ENCODE measurements at places on chromosomes 12 and 14.

GRCh38 chr12:82688596-82688995 is 1.9 kb downstream of the TMTC2 start:
- DNase-seq = no peak

DNA sequence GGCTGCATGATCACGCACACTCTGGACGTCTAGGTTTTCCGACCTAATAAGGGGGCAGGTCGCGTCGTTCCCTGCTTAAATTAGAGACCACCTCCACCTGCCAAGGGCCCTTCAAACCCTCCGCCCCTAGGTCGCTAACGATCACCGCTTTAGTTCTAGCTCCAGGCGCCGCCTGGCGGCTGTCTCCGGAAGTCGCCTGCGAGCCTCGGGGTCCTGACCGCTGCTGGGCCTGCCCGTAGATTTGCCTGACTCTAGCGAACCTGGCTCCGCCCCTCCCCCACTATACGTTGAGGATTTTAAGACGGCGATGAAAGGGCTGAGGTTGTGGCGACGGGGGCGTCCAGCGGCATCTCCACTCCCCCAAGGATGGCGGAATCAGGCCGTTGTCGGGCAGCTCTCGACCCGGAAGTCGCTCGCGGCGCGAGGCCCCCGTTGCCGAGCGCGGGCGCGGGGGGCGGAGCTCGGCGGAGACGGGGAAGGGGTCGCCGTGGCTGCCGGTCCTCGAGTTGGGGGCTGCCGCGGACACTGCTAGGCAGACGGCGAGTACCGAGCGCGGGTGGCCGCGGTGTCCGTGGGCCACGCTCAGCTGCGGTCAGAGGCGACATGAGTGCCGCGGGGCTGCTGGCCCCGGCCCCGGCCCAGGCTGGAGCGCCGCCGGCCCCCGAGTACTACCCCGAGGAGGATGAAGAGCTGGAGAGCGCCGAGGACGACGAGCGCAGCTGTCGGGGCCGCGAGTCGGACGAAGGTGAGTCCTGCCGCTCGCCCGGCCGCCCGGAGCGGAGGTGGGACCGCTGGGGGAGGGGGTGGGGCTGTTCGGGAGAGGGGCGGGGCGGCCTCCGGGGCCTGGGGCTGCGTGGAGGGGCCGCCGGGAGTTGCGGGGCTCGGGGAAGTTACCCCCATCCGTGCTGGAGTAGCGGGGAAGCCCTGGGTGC is at the start of gene SUDS3:
SUDS3 (plus strand) TSS at position 467 of the 932 bp plus-strand sequence; CDS start at position 604, 137 bp downstream.
- DNase-seq = peak; percentile 81

- DNase-seq = peak; percentile 56
These were observed 64.1 kb upstream of the PPP4R3A start for GRCh38 chr14:91573894-91574837.

GRCh38 chr12:20494851-20495250 is 126.5 kb downstream of the PDE3A start:
- no peak for DNase-seq

DNA sequence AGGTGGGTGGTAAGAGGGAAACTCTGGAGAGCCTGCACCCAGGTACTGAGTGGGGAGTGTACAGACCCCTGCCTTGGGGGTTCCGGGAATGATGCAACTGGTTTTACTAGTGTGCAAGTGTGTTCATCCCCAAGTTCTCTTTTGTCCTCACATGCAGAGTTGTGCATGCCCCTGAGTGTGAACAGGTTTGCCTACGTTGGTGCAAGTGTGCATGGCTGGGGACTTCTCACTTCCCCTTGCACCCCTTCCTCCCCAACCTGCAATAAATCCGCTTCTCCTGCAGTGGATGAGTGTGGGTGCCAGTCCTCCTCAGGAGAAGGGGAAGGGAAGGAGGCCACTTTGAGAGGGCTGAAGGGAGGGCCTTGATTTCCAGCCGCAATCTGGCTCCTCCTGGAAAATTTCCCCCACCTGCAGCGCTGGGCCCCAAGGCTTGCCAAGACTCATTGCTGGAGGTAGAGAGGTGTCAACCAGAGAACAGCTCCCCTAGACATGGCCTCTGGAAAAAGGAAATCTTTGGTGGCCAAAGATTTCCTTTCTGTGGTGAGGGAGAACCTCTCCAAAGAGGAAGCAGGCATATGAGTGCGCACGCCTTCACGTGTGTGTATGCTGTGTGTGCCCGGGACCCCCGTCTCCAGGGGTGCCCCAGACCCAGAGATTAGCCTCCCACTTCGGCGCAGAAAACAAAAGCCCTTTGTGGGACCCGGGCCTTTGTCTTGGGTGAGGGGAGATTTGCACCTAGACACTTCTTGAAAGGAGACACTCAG is 5.5 kb downstream of the AQP2 start:
- DNase-seq = no peak

DNA sequence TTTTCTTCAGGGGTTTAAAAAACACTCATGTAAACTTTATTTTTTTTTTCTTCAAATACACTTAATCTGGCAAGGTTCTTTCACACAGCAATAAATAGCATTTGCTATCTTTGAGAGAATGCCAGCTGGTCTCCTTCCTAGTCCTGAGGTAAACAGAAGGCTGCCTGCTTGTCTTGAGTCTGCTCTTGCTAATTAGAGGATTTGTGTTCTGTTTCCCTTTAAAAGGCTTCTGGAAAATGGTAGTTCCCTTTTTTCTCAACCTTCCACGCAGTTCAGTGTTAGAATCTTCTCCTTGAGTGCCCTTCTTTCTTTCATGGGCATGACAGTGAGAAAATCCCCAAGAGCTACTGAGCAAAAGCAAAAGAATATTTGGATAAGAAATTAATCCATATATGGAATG is 92.3 kb upstream of the DCN start:
- DNase-seq = no peak

DNA sequence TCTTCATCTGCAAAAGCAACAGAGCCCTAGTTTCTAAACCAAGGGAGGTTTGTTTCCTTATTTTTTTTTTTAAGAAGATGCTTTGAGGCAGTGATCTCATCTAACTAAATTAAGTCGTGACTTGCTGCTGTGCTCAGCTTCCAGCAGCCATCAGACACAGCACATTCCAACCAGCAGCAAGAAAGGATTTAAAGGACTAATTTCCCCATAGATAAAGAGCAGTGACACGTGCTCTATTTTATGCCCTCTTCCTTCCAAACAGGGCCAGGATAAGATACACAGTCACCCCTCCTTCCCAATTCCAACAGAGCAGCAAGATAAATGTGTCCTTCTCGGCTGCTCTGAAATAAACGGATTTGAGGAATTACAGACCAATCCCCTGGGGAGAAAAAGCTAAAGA is 81.7 kb downstream of the PRKAB1 start:
- DNase-seq = no peak

DNA sequence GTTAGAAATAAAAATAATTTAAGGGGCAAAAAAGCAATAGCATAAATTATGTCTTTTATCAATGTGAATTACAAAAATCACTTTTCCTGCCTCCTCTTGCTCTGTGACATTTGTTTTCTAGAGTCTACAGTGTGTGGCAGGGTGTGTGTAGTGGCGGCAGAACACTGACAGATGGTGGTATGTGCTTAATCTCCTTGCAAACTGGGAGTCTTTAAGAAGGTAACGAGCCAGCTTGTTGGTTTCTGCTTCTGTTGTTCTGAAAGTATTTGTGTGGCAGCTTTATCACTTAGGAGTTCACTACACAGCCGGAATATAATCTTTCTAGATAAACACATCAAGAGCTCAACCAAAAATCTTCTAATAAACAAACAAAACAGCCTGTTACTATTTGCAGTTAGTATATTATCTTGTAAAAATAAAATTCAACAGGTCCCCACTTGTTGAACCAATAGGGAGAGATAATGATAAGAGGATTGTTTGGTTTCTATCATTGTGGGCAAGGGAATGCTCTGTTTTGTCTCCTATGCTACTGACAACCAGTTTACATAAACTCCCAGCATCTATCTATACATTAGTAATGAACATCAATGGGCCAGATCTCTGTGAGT is 13.0 kb downstream of the CDKL1 start:
- DNase-seq = no peak

- DNase-seq = no peak
These were observed 83.2 kb downstream of the ETV6 start for GRCh38 chr12:11732715-11733114.

GRCh38 chr14:24075485-24076301 is 4.3 kb downstream of the CPNE6 start:
- no peak for DNase-seq

- no peak for DNase-seq
These were observed 8.5 kb upstream of the RAD51AP1 start for GRCh38 chr12:4530160-4530559.

- no peak for DNase-seq
These were observed 137.7 kb downstream of the PLXNC1 start for GRCh38 chr12:94285943-94286582.

DNA sequence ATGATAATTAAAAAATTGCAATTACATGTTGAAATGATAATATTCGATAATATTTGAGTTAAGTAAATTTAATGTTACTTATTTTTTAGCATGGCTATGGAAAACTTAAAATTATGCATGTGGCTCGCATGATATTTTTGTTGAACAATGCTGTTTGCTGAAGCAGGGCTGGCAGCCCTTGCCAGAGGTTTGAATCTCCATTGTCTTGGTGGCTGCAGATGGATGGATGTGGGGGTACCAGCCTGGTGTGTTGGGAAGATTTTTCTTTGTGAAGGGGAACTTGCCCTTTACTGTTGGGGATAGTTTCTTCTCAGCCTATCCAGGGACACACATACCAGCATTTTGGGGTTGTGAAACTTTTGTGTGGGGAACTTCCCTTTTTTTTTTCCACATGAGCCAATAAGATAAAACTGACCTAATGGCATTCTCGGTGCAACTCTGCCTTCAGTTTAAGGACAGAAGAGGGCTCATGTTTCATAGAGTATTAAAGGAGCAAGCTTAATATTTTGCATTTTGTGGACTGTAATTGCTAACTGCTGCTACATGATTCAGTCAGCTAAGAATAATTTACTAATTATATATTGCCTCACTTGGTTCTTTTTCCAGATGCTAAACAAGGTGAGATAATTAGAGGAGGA is 8.8 kb downstream of the RASSF3 start:
- no peak for DNase-seq

- DNase-seq = no peak
These were observed 140.3 kb downstream of the SLC6A15 start for GRCh38 chr12:84772281-84772680.

DNA sequence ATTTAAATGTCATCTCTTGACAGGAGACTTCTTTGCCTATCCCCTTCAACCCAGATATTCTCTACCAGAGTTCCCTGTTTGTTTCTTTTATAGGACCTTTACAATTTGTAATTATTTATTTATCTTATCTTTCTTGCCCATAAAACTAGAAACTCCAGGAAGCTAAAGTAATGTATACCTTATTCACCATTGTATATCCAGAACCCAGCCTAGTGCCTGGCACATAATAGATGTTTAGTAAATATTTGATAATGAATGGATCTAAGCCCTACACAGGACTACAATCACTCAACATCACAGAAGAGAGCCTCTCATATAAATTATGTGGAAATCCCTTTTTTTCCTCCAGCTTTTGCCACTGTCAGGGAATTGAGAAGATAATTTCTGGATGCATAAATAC is 125.6 kb upstream of the CNOT2 start:
- DNase-seq = no peak

DNA sequence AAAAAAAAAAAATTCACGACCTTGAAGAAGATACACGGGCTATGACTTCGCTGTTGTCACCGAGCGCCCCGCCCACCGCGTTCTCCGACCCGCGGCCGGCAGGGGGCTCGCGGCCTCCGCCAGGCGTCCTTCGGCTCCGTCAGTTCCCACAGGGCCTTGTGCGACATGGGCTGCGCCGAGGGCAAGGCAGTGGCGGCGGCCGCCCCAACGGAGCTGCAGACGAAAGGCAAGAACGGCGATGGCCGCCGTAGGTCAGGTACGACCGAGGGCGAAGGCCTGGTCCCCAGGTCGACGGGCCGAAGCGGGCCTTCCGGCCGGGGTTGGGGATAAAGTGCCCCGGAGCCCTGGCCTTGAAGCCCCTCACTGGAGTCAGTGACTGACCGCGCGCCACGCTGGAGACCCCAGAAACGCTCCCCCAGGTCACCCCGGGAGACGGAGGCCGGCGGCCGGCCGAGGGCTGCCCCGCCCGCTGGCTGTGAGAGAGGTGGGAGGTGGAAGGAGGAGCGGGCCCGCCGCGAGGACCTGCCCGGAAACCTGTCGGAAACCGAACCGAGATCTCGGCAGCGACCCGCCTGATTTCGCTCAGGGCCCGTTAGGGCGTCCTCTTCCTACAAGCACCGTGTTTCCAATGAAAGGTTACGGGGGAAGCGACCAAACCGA is at the start of gene TXNRD1:
TXNRD1 (plus strand) TSS at position 142 of the 660 bp plus-strand sequence; CDS start at position 166, 24 bp downstream.
- DNase-seq = peak; percentile 60

DNA sequence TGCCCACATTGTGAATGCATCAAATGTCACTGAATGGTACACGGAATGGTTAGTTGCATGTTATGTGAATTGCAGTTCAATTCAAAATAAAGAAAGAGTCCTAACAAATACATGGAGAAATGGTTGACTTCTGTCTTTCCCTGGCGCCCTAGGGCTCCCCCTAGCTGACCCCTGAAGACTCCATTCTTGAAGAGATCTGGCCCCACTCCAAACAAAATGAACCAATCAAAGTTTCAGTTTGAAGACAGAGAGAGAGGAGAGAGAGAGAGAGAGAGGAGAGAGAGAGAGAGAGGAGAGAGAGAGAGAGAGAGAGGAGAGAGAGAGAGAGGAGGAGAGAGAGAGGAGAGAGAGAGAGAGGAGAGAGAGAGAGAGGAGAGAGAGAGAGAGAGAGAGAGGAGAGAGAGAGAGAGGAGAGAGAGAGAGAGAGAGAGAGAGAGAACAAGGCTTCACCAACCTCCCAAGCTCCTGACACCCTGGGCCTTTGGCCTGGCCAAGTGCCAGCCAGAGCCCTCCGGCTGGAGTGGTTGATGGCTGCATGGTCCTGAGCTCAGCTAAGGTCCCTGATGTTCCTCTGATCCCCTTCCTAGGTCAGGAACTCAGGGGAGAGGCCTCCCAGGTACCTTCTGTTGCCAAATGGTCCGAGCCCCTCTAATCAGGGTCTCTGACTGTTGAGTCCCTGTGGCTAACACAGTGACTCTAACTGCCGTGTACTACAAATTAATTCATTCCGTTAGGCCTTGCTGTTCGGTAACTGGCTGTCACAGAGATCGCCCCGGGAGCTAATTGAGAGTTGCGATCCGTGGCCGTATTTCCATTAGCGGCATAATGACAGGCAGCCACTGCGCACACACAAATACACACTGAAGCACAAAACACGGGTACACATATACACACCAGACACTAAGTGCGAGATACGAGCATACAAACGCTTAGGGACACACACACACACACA is 188.8 kb downstream of the ESRRB start:
- DNase-seq = no peak

DNA sequence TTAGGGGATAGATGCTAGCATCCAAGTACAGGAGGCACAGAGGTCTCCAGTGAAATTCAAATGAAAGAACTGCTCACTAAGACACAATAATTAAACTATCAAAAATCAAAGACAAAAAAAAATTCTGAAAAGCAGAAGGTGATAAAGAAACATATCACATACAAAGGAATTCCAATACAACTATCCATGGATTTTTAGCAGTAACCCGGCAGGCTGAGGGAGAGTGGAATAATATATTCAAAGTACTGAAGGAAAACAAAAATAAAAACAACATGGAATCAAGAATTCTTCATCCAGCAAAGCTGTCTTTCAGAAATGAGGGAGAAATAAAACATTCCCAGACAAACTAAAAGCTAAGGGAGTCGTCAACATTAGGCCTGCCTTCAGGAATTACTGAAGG is 31.9 kb downstream of the A2M start:
- DNase-seq = no peak
